ENCODE measurements at places on chromosomes 1 and 21. TPM values are rescaled to one million over a fixed set of nuclear protein-coding genes. Genes with fewer than 3 reads are reported as not detected.

Gene EXO1
- 67.1 TPM for total RNA-seq

Gene NPHS2
- total RNA-seq = not detected

DNA sequence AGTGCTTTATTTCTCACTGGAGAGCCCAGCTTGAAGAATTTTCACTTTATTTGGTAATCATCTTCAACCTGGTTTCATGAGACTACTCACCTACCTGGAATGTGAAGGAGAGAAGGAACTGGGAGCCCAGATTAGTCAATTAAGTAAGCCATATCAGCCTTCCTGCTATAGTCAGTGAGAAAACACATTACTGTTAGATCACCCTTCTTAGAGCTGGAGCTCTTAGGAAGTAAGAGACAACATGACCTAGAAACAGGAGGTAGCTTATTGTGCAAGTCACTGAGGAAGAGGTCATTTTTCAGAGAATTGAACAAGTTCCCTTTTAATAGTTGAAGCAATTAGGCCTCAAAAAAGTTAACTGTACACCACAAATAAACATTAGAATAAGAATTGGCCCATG, 49.2 kb upstream of the TEKT2 start:
- DNase-seq = peak; percentile 45

Gene PIGR
- not detected for total RNA-seq

DNA sequence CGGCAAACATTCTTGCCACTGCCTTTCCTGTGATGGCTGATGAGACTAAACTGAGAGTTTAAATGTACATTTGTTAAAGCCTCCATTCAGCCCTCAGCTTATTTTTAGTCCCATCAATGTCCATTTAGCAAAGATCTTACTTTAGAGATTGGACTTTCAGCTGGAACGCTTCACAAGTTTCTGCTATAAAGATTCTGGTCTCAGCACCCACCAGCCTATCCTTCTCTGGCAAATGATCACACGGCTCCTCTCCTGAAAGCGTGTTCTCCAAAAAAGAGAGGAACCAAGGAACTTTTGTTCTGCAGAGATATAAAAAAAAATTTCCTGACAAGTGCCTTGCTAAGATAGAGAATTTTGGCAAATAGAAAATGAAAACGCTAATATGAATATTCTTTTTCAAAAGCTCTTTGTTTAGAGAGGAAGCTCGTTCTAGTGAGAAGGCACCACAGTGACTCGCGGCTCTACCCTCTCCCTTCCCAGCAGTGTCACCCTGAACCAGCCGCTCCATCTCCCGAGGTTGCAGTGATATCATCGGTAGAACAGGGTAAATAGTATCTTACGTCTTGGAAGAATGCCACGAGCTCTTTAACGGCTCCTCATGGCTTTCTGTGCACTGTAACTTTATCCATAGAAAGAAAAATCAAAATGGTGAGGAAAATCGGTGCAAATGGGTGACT, 200.2 kb downstream of the APP start:
- DNase-seq = no peak

GRCh38 chr21:43921571-43921978, 56.6 kb downstream of the AGPAT3 start:
- DNase-seq = no peak

Gene ANGPTL3
- total RNA-seq = not detected

Gene FALEC
- not detected for total RNA-seq

Gene SPRR5
- not detected for total RNA-seq

Gene PTAFR
- total RNA-seq = 0.89 TPM

Gene NUDT4B
- total RNA-seq = 30.9 TPM

Gene TMPRSS3
- not detected for total RNA-seq

Gene OVAAL
- total RNA-seq = not detected

DNA sequence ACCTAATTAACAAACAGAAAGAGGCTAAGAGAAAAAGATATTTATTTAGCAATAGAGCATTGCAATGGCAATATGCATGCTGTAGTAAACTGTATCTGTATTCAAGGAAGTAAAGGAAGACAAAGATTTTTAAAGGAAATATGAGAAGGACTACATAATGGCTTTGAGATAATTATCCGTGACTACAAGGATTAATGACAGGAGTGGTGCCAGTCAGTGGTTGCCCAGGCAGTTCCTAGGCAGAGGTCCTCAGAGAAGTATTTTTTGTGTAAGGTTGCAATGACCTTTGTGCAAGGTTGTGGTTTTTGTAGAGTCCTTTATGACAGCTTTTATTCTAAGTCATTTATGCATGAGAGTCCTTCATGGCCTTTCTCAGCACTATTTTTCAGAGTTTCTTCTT, 711.1 kb upstream of the CHRM3 start:
- DNase-seq = no peak
